Caki2 (cell line): ENCODE measurements at places on chromosomes 12 and 14. TPM values are rescaled to one million over a fixed set of nuclear protein-coding genes. Genes with fewer than 3 reads are reported as not detected.

DNA sequence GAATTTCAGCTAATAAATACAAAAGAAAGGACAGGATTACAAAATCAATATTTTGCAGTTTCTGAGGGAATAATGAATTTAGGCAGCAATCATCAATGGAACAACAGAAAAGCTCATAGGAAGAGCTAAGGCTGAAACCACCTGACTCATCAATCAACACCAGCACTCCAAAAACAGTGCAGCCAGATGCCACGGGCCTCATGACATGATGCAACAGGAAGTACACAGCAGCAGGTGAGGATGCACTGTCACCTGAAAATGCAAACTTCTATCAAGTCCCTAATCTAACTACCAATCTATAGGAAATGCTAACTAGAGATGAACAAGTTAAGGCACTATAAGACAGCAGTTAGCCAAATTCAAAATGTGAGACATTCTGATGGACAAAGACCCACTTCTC lies 21.7 kb downstream of the GNS start:
- DNase-seq = no peak

Gene SOX5
- total RNA-seq = not detected in 2 replicates

Gene PLBD1
- total RNA-seq = 66.6 and 73.2 TPM in 2 replicates

DNA sequence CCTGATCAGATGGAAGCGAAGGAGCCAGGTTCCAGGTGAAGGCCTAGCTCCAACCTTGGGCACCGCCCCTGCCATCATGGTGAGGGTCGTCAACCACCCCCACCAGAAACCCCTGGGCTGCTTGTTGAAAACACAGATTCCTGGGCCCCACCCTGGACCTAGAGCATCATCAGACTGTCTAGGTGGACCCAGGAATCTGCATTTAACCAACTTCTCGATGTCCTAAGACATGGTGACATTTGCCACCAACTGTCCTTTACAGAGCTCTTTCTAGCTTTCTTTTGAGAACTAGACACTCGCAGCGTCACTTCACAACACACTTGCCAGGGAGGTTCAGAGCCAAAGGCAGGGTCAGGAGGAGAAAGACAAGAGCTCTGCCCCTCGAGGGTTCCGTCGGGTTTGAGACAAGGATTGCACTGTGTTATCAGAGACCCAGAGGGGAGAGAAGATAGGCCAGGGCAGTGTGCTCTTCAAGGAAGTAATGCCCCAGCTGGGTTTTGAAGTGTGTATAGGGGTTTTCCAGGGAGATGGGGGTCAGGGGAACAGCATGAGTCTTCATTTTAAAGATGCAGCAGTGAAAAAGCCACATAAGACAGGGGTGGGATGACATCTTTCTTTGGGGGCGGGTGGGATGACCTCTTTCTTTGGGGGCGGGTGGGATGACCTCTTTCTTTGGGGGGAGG lies 24.6 kb downstream of the RFLNA start:
- DNase-seq = no peak

Gene FAM90A1
- 1.5 TPM in 1 of 2 replicates, not detected in the other for total RNA-seq

Gene RILPL2
- total RNA-seq = 3.7 and 5.6 TPM in 2 replicates

- DNase-seq = no peak
Measured at GRCh38 chr14:53672526-53672925, 284.1 kb downstream of the BMP4 start.
